ENCODE measurements at places on chromosomes 7 and 10.

DNA sequence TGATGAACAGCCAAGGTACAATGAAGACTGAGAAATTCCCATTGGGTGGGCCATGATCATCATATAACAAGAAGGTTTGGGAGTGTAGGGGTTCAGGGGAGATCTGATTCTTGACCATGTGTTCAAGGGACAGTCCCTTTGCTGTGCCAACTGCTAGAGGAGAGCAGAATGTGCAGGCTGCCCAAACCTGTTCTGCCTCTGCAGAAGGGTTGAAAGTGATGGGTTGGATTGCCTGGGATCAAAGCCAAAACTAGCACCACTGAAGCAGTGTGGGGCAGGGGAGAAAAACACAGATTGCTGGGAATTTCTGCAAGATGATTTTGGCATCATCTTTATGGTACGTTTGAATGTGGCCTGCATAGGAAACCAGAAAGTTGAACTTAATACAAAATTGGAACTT lies 303.9 kb downstream of the OTUD1 start:
- DNase-seq: no peak

DNA sequence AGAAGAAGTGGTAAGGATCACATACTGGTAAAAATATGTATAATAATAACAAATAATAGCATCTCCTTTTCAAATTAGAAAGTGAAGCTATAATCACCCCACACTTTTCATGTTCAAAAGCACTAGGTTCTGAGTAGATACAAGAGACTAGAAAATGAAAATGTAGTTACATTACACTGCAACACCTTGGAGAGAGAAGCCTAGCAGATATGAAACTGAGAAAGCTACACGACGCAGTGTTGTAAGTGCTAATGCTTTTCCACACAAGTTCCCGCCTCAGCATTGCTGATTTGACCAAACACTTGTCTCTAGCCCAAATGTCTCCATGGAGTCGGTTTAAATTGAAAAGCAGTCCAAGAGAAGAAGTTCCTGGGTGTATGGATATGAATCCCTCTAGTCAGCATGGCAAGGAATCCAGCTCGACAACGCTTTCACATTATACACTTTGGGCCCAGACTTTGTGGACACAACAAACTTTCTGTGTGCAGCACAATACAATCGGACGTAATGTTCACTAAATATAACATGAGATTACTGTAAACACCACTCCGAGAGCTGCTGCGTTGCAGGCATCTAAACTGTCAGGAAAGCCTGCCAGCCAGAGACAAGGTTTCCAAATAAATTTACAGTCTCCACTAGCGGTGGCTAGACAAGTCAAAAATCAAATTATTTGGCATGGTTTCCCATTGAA lies 1.7 kb downstream of the PDE1C start:
- no peak for DNase-seq

GRCh38 chr10:34988397-34989067 lies 101.6 kb downstream of the CUL2 start:
- no peak for DNase-seq

- DNase-seq: no peak
These were observed 149.8 kb downstream of the AKR1D1 start for GRCh38 chr7:138226001-138226476.

GRCh38 chr10:6055929-6056328 lies 6.2 kb downstream of the IL2RA start:
- DNase-seq: no peak

GRCh38 chr10:22599048-22599561 lies 115.3 kb downstream of the PIP4K2A start:
- no peak for DNase-seq

DNA sequence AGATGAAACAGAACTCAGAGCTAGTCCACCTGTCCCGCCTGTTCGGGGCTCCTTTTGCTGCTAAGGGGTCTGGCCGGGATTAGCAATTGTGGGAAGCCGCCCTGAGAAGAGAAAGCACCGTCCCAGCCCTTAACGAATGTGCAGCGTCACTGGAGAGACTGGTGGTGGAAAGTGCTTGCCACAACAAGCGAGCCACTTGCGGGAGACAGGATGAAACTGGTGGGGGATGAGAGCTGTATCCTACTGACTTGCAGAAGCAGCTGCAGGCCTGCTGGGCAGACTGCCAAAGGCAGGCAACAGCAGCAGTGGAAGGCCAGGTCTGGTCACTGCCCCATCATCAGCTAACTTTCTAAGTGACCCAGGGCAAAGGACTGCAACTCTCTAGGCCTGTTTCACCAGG lies 95.4 kb downstream of the FAM53B start:
- DNase-seq: peak; percentile 31
